Astrocyte of the hippocampus (primary cell): ENCODE measurements at places on chromosomes 12 and 14.
A peak's percentile ranks its signal among the peaks of the same experiment; 100 is the strongest.

DNA sequence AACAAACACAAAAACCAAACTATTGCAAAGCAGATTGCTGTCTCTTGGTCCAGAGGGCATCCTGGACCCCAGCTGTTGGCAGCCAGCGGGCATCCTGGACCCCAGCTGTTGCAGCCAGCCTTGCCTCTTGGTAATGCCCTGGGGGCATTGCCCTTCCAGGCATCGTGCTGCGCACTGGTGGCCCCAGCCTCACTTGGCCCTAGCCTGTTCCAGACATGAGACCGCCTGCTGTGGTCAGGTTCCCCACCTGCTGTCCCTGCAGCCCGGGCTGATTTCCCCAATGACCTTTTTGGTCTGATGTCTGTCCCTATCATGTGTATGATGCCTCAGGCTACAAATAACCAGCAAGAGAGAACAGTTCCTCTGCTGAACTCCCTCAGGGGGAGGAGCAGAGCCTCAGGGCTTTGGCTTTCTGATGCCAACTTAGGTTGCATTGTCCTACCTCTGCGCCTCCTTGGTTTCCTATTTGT, 20.8 kb downstream of the MLXIP start:
- DNase-seq: no peak

- DNase-seq: peak; percentile 62
Observed at GRCh38 chr14:24483604-24484252, 24.3 kb downstream of the CMA1 start.

GRCh38 chr14:93980456-93981201, 4.3 kb upstream of the ASB2 start:
- peak; percentile 68 for DNase-seq

GRCh38 chr12:100141666-100141997, 1.0 kb downstream of the BLTP3B start:
- peak; percentile 84 for DNase-seq

DNA sequence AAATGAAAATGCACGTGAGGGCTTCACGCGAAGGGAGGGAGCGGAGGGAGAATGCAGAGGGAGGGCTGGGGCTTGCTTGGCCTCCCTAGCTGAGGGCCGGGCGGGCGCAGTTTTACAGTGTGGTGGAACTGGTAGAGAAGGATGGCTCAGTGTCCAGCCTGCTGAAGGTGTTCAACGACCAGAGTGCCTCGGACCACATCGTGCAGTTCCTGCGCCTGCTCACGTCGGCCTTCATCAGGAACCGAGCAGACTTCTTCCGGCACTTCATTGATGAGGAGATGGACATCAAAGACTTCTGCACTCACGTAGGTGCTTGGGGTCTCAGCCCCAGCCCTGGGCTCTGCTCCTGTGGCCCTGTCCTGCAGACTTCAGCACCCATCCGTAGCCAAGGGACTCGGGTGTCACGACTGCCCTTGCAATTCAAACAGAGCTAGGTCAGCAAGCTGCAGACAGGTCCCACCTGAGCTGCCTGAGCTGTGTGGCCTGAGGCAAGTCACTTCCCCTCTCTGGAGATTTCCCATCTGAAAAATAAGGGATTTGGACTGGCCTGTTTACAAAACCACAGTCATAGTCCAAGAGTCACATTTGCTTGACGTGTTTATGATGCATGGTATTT, 18.4 kb downstream of the OTUB2 start:
- no peak for DNase-seq

- peak; percentile 57 for DNase-seq
Observed at GRCh38 chr14:56487090-56487667, 92.4 kb upstream of the TMEM260 start.

DNA sequence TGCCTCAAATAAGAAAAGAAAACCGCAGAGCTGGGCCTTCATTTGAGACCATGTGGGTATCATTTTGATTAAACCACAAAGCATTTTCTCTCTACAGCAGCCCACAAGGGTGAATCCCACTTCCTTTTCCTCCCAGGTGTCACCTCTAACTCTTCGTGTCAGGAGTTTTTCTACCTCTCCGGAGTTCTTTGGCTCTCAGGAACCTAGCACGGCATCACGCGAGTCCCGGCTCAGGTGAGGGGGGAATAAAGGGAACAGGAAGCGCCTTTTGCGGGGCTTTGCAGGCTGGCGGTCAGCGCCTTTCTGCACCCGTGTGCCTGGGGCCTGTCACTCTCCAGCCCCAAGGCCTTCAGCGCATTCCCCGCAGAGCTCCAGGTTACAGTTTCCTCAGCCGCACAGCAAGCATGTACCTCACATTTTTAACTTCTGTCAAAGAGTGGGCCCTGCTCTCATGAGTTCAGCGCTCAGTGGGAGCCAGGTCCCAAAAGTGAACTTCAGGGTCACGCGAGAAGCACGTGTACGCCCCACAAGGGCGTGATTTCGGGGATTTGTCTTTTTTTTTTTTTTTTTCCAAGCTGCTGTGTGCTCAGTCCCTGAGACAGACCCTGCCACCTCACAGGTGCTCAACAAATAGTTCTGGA, 740 bp upstream of the PRPF40B start:
- DNase-seq: no peak
